ENCODE measurements at places on chromosomes 13 and 19.

DNA sequence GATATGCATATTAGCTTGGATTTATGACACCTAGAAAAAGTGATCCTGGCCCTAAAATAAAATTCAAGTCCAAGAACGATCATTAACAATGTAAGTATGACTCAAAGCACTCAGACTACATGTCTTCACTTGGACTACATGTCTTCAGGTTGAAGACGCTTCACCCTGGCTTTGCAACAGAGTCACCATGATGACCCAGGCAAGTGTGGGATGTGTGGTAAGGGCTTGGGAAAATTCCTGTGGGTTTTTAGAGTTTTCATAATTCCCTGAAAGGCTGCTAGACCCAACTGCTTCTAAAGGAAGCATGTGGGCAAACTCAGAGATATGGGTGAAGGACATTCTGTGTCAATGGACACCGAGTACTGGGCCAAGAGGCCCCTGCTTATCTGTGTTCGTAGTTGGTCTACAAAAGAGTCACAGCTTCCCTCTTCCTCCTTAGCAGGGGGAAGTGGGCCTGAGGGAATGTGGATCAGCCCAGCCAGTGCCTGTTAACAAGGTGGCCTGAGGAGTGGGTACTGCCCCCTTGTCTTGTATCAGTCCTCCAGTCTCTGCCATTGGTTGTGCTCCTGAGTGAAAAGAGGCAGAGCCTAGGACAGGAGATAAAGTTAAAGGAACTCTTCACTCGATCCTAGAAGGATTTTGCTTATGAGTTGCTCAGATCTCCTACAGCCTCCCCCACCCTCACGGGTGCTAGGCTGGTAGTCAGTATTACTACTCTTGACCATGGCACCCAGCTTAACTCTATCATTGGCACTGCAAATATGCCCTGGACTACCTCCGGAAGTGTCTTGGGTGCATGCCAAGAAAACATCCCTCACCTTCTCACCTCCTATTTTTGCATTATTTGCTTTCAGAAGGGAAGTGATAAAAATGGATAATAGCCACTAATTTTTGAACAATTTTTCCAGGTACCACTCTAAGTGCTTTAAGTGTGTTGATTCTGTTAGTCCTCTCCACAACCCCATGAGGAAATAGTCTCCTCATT is 406.3 kb downstream of the COG6 start:
- no peak for DNase-seq

- DNase-seq: no peak
These were observed 53.6 kb downstream of the ZNF100 start for GRCh38 chr19:21713761-21714160.

GRCh38 chr13:106498571-106498970 is 36.9 kb downstream of the EFNB2 start:
- DNase-seq: no peak

DNA sequence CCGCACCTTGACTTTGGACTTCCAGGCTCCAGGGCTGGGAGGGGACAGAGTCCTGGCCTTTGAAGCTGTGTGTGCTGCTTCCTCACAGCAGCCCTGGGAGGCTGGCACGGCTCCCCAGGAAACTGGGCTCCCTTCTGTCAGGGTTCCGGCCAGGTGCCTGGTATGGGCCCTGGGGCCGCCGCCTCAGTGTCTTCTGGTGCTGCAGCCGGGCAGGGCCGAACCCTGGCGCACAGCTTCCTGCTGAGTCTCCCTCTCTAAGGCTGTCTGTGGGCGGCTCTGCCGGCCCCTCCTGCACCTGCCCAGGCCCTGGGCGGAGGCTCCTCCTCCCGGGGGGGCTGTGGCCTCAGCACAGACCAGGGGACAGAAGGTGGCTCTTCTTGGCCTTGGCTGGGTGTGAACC is 32.4 kb downstream of the GPX4 start:
- no peak for DNase-seq

DNA sequence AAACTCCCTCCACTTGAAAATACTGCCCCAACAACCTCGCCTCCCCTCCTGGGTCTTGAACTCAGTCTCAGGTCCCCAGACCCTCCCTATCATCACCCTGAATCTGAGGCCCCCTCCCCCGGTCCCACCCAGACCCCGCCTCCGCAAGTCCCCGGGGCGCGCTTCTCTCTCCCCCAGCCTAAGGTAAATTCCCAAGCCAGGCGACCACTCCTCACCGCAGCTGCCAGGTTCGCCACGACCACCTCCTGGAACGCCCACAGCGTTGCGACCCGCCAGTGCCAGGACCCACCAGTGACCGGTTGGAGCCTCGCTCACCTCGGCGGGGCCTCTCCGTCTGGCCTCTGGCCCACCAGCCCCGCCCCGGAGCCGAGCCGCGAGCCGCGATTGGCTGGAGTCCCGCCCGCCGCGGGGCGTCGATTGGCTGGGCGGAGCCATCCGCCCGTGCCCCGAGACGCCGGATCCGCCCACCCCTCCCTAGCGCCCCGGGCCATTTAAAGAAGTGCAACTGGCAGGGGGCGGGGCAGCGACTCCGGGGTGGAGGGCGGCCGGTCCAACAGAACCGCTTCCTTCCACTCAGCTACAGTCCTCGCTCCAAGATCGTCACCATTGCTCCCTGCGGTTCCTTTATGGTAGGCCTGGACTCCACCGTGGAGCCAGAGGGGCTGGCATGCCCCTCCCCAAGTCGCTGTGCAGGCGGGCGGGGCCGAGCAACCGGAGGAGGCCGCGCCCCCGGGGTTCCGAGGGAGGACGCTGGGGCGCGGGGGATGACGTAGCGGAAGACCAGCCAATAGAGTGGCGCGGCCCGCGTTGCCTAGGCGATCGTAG is at the start of gene SERTAD3:
SERTAD3 (minus strand) TSS at position 336 of the 825 bp plus-strand sequence. CDS start 2,255 bp downstream, outside the sequence.
- peak; percentile 95 for DNase-seq

GRCh38 chr13:94419304-94419924 is 60.1 kb downstream of the DCT start:
- DNase-seq: no peak
